Hematopoietic multipotent progenitor cell treated with erythropoietin and hydrocortisone succinate and interleukin-3 and kit ligand, for 17 days (in vitro differentiated cells): ENCODE measurements at places on chromosomes 2 and 18.

- no peak for DNase-seq
Measured at GRCh38 chr2:112644933-112645309, 818 bp upstream of the SLC20A1 start.

DNA sequence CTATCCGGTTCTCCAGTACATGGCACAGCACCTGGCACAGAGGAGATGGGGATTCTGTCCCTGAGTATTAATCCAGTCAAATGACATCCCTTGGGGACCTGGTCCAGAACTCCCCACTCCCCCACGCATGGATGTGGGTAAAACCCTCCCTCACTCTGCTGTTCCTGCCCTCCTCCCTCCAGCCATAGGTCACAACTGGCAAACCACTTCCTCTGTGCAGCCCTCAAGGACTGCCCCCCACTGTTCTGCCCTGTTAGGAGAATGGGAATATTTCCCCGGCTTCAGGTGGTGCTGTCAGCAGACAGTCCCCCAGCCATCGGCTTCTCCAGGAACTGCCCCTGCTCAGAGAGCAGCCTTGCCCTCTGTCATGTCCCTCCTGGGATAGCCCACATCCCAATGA lies 1.5 kb upstream of the TFCP2L1 start:
- no peak for DNase-seq

DNA sequence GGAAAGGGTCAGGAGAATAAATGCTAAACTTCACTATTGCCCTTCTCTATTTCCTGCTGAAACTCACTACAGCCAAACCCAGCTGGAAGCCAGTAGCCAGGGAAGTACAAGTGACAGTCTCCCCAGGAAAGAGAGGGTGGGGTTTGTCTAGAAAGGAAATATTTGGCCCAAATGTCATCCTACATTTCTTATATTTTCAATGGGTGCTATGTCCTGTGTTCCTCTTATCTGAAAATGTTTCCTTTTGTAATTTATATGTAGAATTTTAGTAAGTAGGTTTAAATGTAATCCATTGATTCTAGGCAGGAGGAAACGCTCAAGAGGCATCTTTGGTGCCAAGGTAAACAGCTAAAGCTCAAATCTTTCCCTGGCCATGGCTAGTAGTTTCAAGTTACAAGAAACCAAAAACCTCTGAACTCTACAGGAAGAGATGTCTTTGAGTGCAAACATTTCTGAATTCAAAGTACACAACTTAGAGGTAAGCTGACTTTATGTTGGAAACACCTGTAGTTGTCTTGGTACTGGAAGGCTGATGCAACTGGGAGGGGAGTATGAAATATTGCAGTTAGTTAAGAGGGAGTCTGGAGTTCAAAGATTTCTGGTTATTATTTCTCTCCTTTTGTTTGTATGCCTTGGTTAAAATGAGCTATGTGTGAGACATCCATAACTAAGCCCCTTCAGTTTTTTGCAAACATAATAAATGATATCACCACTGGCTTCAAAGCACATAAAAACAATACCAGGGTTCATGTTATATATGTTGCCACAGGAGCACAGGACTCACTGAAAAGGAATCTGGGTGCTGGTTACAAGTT lies 356.1 kb upstream of the ZC3H15 start:
- DNase-seq, result no peak

GRCh38 chr2:151165105-151165684 lies 96.5 kb downstream of the RBM43 start:
- no peak for DNase-seq

DNA sequence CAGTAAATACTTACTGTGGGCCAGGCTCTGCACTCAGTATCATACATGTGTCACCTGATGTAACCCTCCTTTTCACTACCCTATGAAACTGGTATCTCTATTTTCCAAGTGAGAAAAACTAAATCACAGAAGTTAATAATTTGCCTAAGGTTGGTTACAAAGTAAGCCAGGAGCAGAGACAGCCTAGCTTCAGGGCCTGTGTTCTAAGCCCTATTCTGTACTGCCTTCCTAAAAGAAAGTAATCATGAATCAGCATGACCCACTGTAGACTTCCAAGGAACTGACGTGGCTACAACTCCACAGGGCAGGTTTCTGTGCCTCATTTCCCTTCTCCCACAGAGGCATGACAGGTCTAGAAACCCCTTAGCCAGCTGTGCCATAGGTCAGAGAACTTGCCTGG lies 14.3 kb downstream of the ZNF142 start:
- DNase-seq, result no peak

- no peak for DNase-seq
Measured at GRCh38 chr18:24669015-24669414, 208.6 kb downstream of the HRH4 start.

GRCh38 chr2:113282747-113283533 lies 4.2 kb upstream of the PAX8 start:
- no peak for DNase-seq

GRCh38 chr18:41644466-41644865 lies 310.6 kb upstream of the PIK3C3 start:
- DNase-seq, result no peak

GRCh38 chr2:217231212-217231611 lies 371.3 kb upstream of the TNP1 start:
- no peak for DNase-seq

DNA sequence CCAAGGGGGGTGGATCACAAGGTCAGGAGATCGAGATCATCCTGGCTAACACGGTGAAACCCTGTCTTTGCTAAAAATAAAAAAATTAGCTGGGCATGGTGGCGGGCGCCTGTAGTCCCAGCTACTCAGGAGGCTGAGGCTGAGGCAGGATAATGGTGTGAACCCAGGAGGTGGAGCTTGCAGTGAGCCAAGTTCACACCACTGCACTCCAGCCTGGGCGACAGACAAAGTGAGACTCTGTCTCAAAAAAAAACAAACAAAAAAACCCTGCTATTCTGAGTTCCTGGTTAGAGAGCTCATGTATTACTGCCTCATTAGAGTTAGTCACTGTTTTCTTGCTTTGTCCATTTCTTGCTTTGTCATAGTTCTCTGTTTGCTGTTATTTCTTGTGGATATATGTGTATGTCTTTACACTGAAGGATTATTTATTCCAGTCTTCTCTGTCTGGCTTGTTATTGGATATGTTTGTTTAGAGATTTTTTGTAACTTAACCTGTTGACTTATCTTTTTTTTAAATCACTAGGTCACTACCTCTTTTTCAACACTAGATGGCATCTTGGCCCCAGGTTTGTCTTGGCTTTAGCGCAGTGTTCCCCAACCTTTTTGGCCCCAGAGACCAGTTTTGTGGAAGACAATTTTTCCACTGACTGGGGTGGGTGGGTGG lies 17.0 kb downstream of the TTLL4 start:
- DNase-seq, result peak; percentile 30

GRCh38 chr2:84980263-84980983 lies 9.5 kb downstream of the KCMF1 start:
- DNase-seq, result no peak

DNA sequence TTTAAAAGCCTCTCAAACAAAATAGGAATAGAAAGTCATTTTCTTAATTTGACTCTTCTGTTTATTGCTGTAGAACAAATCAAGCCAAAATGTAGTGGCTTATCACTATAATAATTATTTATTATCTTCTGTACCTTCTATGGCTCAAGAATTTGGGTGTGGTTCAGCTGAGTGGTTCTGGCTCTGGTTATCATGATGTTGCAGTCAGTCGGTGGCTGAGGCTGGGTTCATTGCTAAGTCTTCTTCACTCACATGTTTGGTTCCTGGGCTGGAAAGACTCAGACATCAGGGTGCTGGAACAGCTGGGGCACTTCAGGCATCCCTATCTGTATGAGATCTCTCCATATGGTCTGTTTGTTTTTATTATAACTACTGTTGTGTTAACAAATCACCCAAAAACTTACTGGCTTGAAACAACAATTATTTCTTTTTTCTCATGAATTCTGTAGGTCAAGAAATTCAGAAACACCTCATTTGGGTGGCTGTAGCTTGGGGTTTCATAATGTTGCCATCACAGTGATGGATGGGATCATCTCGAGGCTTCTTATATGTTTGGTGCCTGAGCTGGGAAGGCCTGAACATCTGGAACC lies 242.6 kb upstream of the FBXO11 start:
- DNase-seq, result peak; percentile 57

GRCh38 chr18:38644875-38645641 lies 1079.5 kb upstream of the CELF4 start:
- DNase-seq, result no peak
